ENCODE measurements at places on chromosomes 13 and 19.

DNA sequence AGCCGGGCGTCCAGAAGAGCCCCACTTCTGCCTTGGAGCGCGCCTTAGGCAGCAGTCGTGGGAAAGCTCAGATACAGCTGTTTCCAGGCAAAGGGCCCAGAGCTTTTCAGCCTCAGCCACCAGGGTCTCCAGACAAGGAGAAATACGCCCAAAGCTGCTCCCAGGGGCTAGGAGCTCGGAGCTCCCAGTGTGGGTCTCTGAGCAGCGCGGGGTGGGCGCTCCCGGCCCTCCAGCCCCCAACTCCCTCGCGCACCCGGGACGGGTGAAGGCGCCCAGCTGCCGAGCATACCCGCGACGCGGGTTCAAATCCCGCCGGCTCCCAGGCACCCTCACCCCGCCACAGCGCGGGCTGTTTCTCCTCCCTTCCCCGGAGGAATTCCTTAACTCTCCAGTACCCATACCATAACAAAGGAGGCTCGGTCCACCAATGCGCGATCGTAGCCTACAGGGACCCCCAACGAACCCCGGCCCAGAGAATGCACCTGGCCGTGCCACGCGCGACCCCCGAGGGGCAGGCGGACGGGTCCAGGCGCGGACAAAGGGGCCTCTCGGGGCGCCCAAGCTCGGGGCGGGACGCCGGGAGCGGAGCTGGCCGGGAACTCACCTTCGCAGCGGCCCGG is 507 bp downstream of the COL4A1 start:
- no peak for DNase-seq

- no peak for DNase-seq
Measured at GRCh38 chr19:5586300-5587070, 18.7 kb upstream of the TINCR start.

- no peak for DNase-seq
Measured at GRCh38 chr19:19113040-19113626, 25.1 kb downstream of the TMEM161A start.

DNA sequence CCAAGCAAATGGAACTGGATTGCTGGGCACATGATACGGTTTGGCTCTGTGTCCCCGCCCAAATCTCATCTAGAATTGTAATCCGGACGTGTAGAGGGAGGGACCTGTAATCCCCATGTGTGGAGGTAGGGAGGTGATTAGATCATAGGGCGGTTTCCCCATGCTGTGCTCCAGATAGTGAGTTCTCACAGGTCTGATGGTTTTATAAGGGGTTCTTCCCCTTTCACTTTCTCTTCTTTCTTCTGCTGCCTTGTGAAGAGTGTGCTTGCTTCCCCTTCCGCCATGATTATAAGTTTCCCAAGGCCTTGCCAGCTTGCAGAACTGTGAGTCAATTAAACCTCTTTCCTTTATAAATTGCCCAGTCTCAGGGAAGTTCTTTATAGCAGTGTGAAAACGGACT is 32.6 kb upstream of the MTIF3 start:
- no peak for DNase-seq

All from activated T-cell treated with anti-CD3 and anti-CD28 coated beads for 4 hours (primary cell).